ENCODE measurements at places on chromosomes 5 and 9.

GRCh38 chr5:145775411-145775810, 59.7 kb downstream of the PRELID2 start:
- no peak for DNase-seq

DNA sequence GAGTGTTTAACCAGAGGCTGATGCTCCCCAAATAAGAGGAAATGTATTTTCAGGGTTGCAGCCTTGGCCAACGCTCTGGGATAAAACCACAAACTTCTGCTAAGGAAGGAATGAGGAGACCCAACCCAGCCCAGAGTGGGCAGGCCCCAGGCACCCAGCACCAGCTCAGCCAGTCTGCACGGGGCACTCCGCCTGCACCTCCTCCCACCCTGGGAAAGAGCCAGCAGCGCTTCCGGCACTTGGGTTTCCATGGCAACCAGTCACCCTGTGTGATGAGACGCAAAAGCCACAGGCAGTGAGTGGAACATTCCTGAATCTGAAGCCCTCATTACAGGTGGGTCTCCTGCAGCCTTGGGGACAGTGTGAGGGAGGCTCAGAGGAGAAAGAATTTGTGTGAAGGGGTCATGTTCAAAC, 85.2 kb upstream of the ZBTB43 start:
- DNase-seq = peak; percentile 76

DNA sequence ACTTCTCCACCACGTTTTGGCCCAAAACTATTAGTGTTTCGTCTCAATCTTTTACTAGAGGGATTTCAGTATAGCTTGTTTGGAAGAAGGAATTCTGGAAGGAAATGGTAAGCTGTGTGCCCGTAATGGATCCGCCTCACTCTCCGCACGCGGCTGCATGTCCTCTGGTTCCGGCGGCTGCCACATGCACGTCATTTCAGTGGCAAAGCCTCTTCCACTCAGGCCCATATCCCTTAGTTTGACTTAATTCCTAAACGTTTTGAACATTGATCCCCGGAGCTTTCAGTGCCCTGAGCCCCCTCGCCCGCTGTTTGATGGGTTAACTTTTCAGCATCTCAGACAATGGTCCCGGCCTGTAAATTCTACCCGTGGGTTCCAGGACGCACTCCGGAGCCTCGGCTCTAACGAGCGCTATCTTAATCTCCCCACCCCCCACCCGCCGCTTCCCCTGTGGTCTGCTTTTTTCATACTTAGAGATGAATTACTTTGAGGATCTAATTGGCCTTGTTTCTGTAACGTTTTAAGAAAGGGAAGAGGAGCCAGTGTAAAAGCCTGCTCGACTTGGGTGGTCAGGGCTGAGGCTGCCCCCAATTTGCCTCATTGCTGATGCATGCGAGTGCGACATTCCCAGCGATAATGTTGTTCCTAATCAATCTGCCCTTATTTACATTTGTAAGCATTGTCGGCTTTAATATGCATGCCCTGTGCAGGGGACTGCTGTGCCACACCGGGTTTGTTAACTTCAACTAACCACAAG, 4.6 kb downstream of the PTCH1 start:
- no peak for DNase-seq

DNA sequence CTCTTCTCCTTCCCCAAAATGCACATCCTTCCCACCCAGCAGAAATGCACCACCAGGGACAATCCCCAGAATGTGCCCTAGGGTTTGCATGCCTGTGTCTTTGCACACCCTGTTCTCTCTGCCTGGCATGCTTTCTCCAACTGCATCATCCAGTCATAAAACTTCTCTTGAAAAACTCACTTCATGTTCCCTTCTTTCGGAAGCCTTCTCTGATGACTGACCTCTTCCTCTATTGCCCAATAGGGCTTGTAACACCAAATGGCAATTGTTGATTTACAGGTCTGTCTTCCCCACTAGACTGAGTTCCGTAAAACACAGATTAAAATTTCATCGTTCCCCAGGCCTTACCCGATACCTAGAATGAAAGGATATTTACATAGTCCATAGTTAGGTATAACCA, 83.1 kb upstream of the SPOCK1 start:
- DNase-seq = no peak

DNA sequence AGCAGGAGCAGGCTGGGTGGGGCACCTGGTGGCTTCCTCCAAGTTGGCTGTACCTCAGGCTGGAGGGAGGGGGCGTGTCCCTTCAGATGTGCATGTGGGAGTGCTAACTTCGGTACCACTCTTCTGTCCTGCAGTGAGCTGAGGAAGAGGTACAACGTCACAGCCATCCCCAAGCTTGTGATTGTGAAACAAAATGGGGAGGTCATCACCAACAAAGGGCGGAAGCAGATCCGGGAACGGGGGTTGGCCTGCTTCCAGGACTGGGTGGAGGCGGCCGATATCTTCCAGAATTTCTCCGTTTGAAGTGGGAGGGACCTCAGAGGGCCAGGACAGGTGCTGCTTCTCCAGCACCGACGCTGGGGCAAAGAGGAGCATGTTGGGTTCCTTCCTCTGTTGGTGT, 9.3 kb downstream of the NXNL2 start:
- DNase-seq = no peak

DNA sequence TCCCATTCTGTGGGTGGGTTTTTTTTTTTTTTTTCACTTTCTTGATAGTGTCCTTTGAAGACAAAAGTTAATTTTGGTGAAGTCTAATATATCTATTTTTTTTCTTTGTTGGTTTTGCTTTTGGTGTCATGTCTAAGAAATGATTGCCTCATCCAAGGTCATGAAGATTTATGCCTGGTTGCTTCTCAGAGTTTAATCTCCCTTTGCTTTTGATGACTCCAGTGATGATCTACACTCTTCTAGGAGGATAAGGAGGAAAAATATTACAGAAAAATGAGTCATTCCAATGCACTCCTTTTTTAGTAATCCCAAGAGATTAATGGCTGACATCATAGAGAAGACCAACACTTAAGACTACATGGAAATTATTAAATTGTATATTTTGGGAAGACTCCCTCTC, 79.7 kb upstream of the ICE1 start:
- no peak for DNase-seq

DNA sequence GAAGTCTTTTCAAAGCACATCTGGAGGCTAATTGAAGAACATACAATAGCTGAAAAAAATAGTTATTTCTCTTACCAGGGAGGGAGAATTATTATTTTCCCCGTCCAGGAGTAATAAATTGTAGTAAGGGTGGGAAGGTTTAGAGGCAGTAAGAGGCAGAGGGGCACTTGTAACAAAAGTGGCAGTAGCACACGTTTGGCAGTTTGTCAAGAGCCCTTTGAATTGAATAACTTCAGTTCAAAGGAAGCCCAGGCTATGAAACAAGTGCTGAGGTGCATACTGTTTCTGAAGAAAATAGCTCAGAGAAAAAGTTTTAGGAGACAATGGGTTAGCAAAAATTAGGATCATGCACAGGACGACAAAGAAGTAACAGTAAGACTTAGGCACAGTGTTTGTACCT, 451.3 kb downstream of the LRRC70 start:
- no peak for DNase-seq

- DNase-seq = no peak
Measured at GRCh38 chr5:73435759-73436534, 12.6 kb downstream of the FOXD1 start.

- no peak for DNase-seq
Measured at GRCh38 chr5:111765613-111766571, 8.9 kb upstream of the NREP start.

DNA sequence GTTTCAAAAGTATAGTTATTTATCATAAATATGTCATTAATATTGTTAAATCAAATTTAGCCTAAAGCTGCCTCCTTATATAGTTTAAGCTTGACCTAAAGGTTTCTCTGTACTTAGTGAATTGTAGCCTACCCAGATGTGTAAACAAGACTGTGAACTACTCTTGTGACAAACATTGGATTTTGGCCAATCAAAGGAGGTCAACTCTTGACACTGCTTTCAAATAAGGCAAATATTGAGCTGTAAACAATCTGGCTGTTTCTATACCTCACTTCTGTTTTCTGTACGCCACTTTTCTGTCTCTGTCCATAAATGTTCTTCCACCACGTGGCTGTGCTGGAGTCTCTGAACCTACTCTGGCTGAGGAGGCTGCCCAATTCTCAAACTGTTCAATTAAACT, 51.2 kb downstream of the FXN start:
- DNase-seq = no peak

DNA sequence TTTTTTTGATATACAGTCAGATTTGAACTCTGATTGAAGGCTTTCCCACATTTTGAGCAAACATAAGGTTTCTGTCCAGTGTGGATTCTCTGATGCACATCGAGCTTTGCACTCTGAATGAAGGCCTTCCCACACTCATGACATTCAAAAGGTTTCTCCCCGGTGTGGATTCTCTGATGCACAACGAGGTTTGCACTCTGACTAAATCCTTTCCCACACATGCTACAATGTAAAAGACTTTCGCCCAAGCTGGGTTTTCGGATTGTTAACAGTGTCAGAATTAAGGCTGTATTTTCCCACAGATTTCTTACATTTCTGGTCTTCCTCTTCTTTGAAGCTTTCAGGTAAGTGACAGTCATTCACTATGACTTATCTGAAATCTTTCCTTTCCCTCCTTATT, 44.3 kb downstream of the GHR start:
- DNase-seq = no peak

DNA sequence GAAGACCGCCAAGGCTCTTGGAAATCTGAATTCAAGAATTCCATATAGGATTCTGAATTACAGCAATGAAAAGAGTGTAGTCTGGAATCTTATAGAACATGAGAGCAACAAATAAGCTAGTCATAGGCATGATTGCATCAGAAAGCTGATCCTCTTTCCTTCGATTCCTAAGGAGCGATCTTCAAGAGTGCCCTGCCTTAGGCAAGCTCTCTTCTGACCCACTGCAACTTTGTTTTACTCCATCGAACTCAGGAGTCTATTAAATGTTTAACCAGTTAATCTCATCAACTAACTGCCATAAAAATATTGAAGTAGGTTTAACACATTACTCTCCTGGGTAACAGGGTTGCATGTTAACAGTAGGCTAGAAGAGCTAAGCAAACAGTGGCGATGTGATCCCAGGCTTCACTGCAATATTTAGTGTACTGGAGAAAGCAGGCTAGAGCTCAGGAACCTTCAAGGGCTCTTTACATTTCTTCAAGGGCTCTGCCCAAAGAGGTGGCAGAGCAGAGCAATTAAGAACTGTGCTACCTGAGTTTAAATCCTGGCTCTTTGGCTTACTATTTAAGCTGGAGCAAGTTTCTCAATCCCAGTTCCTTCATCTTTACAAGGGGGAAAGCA, 146.3 kb downstream of the RORB start:
- no peak for DNase-seq

GRCh38 chr9:73269430-73270101, 117.9 kb downstream of the ANXA1 start:
- DNase-seq = no peak

DNA sequence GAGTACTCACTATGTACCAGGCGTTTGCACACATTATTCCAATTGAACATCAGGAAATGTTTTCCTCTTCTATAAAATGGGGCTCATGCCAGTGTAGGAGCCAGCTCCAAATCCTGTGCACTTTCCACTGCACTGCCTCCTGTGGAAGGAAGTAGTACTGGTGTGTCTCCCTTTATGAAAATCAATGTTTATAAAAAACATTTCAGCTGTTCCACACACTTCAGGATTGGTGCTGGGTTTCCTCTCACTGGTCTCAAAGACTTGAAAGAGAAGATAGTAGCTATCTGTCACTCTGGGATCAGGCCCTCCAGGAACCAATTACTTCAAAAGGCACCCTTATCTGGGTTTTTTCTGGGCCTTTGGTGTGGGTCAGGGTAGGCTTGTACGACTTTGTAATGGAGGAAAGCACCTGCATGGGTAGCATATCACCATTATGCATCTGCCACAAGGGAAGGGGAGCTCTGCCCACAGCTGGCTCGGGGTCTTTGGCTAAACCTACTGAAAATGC, 32.5 kb downstream of the RAB14 start:
- peak; percentile 1 for DNase-seq

- no peak for DNase-seq
Measured at GRCh38 chr9:34507556-34507955, 15.2 kb downstream of the ENHO start.

GRCh38 chr5:121430538-121430937, 421.1 kb upstream of the FTMT start:
- DNase-seq = no peak

GRCh38 chr5:142857405-142857804, 87.2 kb downstream of the ARHGAP26 start:
- no peak for DNase-seq

DNA sequence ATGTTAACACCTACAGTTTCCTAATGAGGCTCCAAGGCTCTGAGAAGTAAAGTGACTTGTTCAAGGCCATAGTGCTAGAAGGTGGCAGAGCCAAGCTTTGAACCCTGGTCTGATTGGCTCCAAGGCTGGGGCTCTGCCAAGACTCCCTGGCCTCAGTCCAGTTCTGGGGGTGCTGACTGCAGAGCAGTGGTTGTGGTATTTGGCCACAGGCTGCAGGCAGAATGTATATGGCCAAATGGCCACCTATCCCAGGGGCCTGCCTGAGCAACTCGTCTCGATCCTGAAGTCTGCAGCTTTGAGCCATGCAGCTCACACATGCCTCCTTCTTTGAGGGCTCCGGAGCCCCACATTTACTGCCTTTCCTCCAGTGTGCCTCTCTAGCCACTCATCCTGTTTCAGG, 9.7 kb upstream of the NEK6 start:
- no peak for DNase-seq
